CD14-positive monocyte (primary cell): ENCODE measurements at places on chromosomes 2 and 18. TPM values are rescaled to one million over a fixed set of nuclear protein-coding genes. Genes with fewer than 3 reads are reported as not detected.

GRCh38 chr18:63187791-63188460 is 131.6 kb downstream of the BCL2 start:
- DNase-seq, result no peak

Gene CDKL4
- polyA plus RNA-seq, result not detected in 2 replicates

GRCh38 chr2:12027136-12027535 is 280.7 kb downstream of the LPIN1 start:
- no peak for DNase-seq

- DNase-seq, result no peak
Observed at GRCh38 chr2:20110876-20111275, 59.4 kb upstream of the LAPTM4A start.

Gene NAGK
- polyA plus RNA-seq, result 690 TPM

DNA sequence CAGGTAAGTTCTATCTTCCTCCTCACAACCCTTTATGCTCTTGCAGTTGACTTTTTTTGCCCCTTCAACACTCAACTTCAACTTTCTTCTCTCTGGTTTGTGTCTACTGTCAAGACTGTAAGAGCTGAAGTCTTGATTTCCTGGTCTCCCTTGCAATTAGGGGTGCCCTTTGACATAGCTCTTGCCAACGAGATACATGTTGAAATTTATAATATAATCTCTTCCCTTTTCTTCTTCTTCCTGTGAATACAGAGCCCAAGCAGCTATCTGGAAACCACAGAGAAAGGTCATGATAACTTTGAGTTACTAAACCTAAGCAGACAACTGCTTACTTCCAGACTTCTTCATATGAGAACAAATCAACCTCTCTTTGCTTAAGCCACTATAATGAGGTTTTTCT is 163.5 kb downstream of the MC4R start:
- no peak for DNase-seq

GRCh38 chr2:71215447-71215846 is 11.5 kb downstream of the PAIP2B start:
- no peak for DNase-seq

DNA sequence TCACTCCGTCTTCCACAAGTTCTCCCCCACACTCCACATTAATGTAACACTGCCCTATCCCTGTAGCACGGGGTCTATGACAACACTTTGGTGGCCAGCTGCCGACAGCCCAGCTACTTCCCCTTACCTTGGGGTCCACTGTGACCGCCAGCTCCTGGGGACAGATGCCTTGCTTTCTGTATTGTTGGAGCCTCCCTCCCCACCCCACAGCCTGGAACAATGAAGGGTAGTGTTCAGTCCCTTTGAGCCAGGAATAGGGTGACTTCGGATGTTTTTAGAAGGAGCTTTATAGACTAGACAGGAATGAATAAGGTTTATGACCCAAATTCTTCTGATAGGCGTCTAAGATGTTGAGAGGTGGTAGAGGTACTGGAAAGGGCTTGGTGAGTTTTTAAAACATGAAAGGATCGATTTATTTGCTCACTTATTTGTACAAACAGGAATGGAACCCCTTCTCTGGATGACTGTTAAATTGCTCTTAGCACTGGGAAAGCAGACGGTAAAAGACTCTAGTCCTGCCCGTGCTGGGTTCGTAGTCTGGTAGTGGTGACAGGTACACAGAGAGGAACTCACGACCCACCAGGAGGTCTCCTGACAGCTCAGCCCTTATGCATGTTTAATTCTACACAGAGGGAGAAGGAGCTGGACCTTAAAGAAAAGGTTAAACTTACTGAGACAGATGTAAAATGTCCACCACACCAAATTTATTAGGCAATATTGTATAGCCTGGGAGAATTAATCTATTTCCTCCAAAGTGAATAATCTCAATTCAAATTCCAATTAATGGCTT is 90.9 kb downstream of the MYCN start:
- no peak for DNase-seq

GRCh38 chr2:16722677-16723076 is 57.0 kb upstream of the CYRIA start:
- DNase-seq, result no peak

DNA sequence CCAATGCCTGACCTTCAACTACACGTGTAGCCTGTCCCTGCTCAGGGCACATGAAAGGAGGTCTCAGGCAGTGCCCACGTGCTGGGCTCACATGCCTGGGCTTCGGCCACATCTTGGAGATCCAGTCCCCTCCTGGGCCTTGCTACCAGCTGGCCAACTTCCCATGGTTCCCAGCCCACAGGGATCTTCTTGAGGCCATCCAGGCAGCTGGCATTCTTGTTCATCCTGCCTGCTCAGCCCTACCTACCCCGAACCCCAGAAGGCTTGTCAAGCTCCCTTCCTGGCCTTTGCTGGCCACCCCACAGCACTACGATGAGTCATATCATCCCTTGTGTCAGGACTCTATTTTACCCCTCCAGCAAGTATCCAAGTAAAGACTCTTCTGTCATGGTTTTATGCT is 97.1 kb downstream of the ZBTB7C start:
- no peak for DNase-seq

- DNase-seq, result peak; percentile 34
Observed at GRCh38 chr2:37080266-37080665, 3.9 kb downstream of the HEATR5B start.

- no peak for DNase-seq
Observed at GRCh38 chr2:152755029-152755428, 36.6 kb downstream of the ARL6IP6 start.

DNA sequence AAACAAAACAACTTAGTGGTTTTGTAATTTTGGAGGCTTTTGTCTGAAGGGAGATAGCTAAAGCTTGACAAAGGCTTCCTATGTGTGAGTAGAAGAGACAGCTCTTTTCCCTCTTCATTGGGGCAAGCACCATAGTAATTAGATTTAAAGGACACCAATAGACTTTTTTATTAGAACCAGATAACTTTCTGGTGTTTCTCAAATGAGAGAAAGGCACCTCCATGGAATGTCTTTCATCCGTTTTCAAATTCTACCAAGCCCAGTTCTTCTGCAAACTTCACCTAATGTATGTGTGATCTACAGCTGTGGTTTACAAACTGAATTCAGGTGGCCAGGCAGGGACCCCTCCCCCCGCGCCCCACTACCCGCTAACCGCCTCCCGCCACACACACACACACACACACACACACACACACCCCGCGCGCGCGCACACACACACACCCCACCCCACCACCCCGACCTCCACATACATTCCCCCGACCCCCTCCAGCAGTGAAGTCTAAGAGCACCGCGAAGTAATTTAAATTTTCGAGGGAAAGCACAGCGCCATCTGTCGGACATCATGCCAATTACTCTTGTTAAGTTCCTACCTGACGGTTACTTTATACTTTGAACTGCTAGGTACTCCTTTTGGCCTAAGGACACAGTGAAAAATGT is 31.6 kb upstream of the PPP1R1C start:
- peak; percentile 34 for DNase-seq

GRCh38 chr2:43515807-43516497 is 79.9 kb downstream of the THADA start:
- DNase-seq, result no peak

GRCh38 chr2:28643327-28643726 is 108.3 kb upstream of the PPP1CB start:
- no peak for DNase-seq

Gene HK2
- 29.8 TPM for polyA plus RNA-seq

DNA sequence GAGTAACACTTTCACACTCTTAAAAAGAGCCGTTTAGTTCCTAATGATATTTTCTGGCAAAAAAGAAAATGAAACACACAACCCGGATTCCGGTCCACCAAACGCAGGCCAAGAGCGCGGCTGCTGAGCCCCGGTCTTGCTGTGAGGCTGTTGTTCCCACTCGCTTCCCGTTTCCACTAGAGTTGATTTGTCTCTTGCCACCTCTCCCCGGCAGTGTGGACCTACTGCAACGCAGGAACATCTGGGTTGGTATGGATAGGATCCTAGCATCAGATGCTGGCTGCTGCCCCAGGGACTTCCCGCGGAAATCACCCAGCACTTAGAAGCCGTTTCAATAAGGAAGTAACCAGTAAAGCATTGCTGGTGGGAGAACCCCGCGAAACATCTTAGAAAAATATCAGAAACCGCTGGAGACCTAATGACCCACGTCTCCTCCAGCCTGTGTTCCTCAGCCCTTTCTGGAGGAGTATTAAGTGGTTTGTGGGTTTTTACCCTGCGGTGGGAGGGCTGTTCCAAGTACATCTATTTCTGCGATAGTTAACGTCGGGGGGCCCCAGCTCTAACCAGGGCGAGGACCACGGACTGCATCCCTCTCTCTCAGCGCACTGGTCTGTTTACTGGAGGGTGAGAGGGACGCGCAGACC is 939 bp downstream of the DOCK10 start:
- DNase-seq, result peak; percentile 73

Gene UPP2
- not detected for polyA plus RNA-seq

GRCh38 chr18:63142594-63143225 is 176.9 kb downstream of the BCL2 start:
- peak; percentile 10 for DNase-seq

- no peak for DNase-seq
Observed at GRCh38 chr2:15253247-15253646, 307.9 kb downstream of the NBAS start.

DNA sequence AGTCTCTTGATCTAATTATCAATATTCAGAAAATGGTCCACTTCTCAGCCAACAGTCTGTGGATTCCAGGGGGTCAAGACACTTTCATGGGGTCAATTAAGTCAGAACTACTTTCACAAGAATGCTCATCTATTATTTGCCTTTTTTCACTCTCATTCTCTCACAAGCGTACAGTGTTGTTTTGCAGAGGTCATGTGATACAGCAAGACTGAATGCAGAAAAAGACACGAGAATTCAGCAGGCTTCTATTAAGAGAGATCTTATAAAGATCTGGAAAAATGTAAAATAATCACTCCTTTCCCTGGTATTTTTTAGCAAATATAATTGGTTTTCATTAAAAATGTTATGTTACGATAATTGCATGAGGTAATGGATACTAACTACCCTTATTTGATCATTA is 8.7 kb downstream of the RPRD1A start:
- DNase-seq, result no peak

DNA sequence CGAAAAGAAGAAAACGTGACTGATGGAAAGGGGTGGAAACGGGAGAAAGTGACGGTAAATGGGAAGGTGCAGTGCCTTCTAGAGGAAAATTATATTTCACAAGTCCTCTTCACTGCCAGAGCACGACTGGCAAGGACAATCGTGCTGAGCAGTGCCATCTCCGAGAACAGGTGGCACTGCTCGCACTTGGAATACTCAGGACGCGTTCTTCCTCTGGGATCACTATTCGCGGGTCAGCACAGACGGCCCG is 364 bp downstream of the STAT1 start:
- no peak for DNase-seq

DNA sequence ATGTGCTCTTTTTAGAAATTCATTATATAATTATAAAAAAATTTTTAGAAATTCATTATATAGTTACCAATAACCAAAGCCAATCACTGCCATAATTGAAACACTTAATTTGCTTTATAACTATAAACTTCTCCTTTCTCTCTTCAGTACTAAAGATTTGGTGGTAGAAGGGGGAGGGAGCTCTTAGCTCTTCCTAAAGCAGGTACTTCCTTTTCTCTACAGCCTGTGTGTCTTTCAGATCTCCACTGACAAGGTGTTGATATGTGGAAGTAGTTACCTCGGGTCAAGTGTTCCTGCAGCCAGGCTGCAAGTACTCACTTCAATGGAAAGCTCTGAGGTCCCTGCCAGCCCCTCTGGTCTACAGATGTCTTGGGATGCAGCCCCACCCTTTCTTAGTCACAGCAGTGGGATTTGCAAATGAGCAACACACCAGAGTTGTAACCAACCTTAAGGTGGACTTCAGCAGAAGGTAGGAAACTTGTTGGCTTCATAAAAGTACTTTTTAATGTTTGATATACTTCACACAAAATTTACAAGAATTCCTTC is 690.0 kb downstream of the ARHGAP15 start:
- no peak for DNase-seq

GRCh38 chr2:189582809-189583192 is 2.2 kb upstream of the SLC40A1 start:
- DNase-seq, result no peak

Gene ADD2
- 0.26 TPM for polyA plus RNA-seq

- DNase-seq, result no peak
Observed at GRCh38 chr18:56532176-56532840, 106.1 kb downstream of the TXNL1 start.

Gene STAT4
- 0.18 and 0.31 TPM in 2 replicates for polyA plus RNA-seq

DNA sequence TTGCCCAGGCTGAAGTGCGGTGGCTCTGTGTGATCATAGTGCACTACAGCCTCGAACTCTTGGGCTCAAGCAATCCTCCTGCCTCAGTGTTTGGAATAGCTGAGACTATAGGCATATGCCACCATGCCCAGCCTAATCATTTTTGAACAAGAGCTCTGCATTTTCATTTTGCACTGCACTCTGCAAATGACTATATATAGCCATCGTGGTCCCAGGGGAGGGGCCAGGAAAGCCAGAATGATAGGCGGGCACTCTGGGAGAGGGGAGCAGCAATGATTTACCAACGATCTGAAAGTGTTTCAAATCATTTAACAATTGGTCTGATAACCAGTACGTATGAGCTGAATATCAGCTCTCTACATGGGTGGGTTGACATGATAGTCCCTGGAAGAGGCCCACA is 22.3 kb upstream of the ST3GAL5 start:
- no peak for DNase-seq

- DNase-seq, result no peak
Observed at GRCh38 chr2:124797049-124797448, 772.0 kb downstream of the CNTNAP5 start.

DNA sequence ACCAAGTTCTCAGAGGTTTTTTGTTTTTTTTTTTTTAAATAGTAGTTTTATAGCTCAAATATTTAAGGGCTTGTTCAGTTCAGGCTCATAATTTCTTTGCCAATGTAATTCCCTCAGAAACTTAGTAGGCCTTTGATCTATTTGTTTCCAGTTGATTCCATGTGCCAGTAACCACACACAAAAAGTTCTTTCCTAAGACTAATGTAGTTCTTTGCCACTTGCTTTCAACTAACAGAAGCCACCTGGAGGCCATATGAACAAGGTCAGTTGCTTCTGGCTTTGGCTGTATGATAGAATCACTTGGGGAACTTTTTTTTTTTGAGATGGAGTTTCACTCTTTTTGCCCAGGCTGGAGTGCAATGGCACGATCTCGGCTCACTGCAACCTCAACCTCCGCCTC is 100.7 kb downstream of the DTNB start:
- no peak for DNase-seq

DNA sequence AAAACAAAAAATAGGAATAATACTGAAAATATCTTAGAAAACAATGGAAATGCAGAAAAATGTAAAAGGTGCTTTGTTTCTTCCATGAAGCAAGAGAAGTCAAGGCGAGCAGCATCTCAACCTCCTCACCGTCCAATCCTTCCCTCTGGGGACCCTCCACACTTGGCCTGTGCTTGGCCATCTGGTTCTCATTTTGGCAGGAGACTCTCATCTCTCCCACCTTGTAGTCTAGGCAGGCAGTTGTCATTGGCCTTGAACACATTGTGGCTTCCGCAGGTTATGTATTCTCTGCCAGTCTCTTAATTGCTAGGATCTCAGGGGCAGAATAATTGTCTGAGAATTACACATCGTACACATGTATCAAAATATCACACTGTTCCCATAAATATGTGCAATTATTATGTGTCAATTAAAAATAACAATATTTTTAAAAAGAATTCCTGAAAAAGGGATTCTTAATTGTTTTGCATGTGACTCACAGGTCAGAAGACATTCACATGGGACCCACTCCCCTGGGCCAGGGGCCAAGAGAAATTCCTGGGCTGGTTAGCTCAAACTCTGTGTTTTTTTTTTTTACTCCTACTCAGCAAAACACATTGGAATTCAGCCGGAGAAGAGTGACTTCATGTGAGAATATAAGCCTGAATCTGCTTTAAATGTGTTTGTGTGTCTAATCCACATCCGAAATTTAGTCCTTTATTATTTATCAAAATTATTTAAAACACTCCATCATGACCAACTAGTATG is 14.0 kb upstream of the ANKRD62 start:
- DNase-seq, result no peak

- DNase-seq, result no peak
Observed at GRCh38 chr2:97742381-97742847, 29.0 kb downstream of the ZAP70 start.
